Gastrocnemius medialis (tissue), 4 donors: ENCODE measurements at places on chromosomes 6 and 20. TPM values are rescaled to one million over a fixed set of nuclear protein-coding genes. Genes with fewer than 3 reads are reported as not detected.

DNA sequence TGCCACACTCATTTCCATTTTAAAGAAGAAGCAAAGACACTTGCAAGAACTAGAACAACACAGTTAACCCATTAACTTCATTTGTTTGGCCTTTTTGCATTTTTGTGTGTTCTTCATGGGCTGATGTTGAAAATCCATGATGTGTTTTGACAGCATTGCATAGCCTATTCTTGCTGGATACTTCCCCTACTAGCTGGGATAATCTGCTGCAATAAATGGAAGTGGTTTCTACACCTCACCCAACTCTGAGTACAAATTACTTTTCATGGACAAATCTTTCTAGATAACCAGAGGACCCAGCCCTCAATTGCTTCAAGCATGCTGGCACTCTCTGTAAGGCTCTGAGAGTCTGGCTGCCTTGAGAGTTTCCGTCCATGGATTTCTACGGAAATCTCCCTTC lies 26.5 kb downstream of the CST9L start:
- no peak overlapping the region for H3K4me3 ChIP-seq
- H3K27me3 ChIP-seq: no peaks in the 10 kb centered on the region
- no peaks in the 10 kb centered on the region for H3K36me3 ChIP-seq
- no peak for DNase-seq
- no peaks in the 10 kb centered on the region for H3K4me1 ChIP-seq

GRCh38 chr6:54987633-54988290 lies 141.2 kb downstream of the FAM83B start:
- H3K4me1 ChIP-seq: no peaks in the 10 kb centered on the region
- H3K27ac ChIP-seq: no peak overlapping the region
- H3K27me3 ChIP-seq: no peaks in the 10 kb centered on the region
- no peaks in the 10 kb centered on the region for H3K36me3 ChIP-seq

- no peak for DNase-seq
- H3K4me1 ChIP-seq: no peaks in the 10 kb centered on the region
- no peak overlapping the region for H3K4me3 ChIP-seq
- H3K27ac ChIP-seq: no peak overlapping the region
Observed at GRCh38 chr6:147831356-147831755, 322.9 kb downstream of the SAMD5 start.

HNF4A gene
- total RNA-seq: 0.83 TPM

SIRPD gene
- not detected for total RNA-seq

HDGFL1 gene
- not detected for total RNA-seq
